Neural progenitor cell (in vitro differentiated cells): ENCODE measurements at places on chromosomes 7 and 10.

DNA sequence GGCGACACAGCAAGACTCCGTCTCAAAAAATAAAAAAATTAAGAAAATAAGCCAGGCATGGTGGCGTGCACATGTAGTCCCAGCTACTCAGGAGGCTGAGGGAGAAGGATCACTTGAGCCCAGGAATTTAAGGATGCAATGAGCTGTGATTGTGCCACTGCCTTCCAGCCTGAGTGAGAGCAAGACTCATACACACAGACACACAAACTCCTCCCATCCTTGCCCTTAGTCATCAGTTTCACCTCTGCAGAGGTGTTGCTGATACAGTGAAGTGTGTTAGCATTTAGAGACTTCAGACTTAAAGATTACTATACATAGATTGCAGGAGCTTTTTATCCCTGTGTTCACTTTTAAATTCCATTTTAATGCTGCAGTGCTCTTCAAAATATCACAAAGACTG lies 5.5 kb upstream of the H2AZ2 start:
- no peak for DNase-seq

- DNase-seq: no peak
These were observed 256.8 kb downstream of the ELFN1 start for GRCh38 chr7:1926908-1927306.

GRCh38 chr7:38105874-38106483 lies 72.1 kb upstream of the STARD3NL start:
- DNase-seq: peak; percentile 58

- DNase-seq: no peak
These were observed 421.1 kb upstream of the SORCS1 start for GRCh38 chr10:107585630-107586029.

- DNase-seq: no peak
These were observed 260.3 kb upstream of the RNF32 start for GRCh38 chr7:156380261-156380660.

DNA sequence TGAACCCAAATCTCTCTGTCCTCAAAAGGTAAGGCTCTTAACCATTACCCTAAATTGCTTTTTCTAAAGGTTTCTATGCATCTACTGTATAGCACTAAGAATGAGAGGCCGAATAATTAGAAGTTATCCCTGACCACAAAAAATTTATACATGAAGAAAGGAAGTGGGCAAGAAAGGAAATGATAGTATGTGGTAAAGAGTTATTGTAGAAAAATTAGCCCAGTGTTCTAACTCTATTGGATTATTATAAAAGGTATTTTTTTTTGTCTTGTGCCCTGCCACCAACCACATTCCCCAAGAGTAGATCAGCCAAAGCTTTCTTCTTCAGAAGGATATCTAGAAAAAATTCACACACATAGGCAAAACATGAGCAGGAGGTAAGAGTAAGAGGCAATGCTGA lies 45.4 kb downstream of the DKK1 start:
- no peak for DNase-seq

DNA sequence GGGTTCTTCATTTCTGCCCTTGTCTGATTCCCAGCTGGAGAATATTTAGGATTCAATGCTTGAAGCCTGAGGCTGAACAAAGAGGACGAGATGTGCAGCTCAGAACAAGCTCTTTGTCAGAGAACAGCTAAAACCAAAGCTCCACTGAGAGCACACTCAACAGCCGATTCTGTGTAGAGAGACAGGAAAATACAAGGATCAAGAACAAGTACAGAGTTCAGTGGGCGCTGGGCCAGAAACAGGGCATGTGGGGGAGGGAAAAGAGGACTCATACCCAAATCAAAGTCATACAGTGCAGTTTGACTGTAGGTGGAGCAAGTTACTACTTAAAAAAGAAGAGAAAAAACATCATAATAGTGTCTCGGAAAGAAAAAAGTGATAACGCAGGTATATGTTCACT lies at the start of gene AGMO:
AGMO (minus strand) TSS at position 181 of the 400 bp plus-strand sequence.
- peak; percentile 28 for DNase-seq

- DNase-seq: no peak
These were observed 78.1 kb downstream of the INHBA start for GRCh38 chr7:41624818-41625217.

DNA sequence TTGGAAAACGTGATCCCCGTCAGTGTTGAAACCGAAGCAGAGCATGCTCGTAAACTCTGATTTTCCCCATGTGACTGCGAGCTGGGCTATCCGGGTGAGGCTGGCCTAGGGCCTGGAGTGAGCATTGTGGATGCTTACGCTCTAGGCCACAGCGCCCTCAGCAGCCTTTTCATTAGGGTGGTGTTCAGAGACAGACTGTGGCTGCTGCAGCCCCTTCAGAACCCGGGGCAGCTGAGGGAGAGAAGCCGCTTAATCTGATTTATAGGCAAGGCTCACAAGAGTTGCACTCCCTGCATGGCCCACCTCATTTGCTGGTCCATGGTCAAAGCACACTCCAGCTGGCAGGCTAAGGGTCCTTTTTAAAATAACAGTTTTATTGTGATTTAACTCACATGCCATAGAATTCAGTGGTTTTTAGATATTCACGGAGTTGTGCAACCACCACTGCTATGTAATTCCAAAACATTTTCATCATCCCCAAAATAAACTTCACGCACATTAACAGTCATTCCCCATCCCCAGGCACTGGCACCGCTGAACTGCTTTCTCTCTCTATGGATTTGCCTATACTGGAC lies 72.5 kb downstream of the SYPL1 start:
- peak; percentile 62 for DNase-seq

DNA sequence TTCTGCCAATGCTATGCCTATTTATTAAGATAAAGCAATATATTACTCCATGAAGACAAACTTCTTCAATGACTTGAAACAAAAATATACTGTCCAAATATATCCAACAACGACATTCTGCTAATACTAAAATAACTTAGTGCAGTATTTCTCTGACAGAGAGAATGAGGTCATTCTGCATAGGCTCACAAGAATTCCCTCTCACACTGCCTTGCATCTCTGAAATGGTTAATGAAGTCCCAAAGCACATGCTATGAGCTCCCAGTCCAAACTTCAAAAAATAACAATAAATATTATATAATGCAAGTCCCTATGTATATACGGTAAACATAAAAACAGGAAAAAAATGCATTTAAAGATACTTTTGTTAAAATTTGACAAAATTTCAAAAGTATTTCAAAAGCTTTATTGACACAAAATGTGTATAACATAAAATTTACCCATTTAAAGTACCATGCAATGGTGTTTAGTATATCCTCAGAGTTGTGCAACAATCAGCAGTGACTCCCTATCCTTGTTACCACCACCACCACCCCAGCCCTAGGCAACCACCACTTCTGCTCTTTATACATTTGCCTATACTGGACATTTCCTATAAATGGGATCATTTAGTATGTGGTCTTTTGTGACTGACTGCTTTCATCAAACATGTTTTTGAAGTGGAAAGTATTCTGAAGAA lies 27.6 kb downstream of the CHCHD3 start:
- no peak for DNase-seq

DNA sequence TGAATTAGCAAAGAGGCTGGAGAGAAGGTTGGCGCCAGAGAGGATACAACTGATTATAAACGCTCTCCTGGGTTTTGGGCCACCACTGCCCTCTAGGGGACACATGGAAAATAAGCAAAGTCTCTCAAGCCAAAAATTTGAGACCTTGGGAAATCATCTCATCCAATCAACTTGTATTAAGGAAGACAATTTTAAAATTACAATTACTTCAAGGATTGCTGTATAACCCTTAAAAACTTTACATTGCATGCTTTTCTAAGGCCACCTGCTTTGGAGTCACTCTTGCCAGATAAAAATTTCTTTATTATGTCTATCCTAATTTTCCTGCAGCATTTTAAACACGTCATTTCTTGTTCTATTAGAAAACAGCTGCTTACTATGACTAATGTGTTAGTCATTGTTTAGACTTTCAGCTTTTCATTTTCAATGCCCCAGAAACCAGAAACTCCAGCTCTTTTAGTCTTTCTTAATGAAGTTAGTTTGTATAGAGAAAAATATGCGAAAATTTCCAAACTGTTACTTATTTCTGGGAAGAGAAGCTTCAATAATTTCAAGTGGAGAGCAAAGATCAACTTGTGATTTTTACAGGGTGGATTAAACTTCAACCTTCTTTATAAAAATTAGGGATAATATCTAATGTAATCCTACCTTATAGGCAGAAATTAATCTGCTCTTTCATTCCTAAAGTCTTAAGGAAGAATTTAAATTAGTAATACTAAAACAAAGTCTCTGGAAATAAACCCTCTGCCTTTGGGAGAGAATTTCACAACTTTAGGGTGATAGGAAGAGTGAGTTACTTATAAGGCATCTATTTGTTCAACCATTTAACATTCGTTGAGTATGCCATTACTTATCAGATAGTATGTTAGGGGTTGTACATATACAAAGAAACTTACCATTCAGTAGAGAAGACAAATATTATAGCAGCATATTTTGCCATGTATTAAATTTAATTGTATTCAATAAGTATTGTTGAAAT lies 20.6 kb upstream of the RHOBTB1 start:
- DNase-seq: peak; percentile 72

- DNase-seq: no peak
These were observed 220.3 kb downstream of the ARL4A start for GRCh38 chr7:12907774-12908173.
